ENCODE measurements at places on chromosomes 1 and 21.

GRCh38 chr1:36224537-36225282 lies 467 bp downstream of the THRAP3 start:
- DNase-seq = peak; percentile 21

DNA sequence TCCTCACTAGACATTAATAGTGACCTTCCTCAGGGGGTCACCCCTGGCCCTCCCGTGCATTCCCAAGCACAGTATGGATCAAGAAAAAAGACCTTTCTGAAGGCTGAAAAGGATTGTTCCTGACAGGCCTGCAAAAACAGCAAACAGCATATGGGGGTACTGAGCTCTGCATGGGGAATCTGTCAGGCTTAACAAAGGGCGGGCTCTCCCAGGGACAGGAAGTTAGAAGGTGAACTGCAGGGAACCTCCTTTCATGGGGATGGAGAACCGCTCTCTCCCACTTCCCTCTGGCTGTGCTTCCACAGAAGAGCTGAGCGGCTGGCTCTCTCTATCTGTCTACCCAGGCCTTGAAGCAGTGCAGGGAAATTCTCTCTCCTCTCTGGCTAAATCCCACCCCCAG lies 91.7 kb downstream of the DTL start:
- DNase-seq = no peak

DNA sequence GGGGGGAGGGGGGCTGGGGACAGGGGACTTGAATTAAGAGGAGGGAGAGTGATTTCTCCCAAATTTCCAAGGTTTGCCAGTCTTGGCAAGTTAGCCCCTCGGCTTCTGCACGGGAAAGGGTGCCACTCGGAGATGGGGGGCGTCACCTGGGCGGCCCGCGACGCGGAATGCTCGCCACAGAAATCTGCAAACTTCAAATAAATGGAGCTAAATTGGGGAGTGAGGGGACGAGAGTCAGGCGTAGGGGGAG lies 885 bp upstream of the SSBP3 start:
- no peak for DNase-seq

GRCh38 chr1:4464478-4464877 lies 189.9 kb upstream of the AJAP1 start:
- no peak for DNase-seq

DNA sequence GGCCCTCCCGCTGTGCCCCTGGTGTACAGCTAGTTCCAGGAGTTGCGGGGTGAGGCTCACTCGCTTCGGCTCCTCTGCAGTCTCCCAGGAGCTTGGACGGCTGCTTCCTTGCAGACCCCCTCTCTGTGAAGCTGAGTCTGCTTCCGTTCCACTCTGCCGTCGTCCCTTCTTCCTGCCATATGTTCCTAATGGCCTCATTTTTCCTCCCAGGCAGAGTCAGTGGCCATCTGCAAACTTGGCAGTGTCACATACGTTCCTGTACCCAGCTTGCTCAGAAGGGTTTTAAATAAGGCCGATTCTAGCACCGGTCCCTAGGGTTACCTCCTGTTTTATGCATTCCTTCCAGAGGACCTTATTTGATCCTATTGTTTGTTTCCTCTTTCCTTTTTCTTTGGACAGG lies 21.3 kb downstream of the ACTL8 start:
- DNase-seq = no peak

DNA sequence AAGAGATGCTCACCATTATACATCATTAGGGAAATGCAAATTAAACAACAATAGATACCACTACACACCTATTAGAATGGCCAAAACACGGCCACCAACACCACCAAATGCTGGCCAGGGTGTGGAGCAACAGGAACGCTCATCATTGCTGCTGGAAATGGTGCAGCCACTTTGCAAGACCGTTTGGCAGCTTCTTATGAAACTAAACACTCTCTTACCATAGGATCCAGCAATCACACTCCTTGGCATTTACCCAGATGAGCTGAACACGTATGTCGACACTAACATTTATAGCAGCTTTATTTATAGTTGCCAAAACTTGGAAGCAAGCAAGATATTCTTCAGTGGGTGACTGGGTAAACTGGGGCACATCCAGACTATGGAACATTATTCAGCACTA lies 28.9 kb upstream of the ADARB1 start:
- no peak for DNase-seq

DNA sequence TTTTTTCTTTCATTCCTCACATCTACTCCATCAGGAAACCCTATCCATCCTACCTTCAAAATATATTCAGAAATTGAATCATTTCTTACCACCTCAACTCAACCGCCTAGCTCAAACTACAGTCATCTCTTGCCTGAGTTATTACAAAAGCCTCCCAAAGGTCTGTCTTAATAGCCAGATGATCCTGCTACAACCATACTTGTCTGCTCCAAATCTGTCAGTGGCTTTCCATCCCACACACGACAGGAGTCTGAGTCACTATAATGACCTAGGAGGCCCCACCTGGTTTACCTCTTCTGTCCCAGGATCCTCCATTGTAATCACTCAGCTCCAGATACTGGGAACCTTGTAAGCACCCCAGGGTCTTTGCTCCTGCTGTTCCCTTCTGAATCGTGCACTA lies 37.1 kb upstream of the IL12RB2 start:
- DNase-seq = no peak

- DNase-seq = no peak
Observed at GRCh38 chr1:113821916-113822315, 9.6 kb upstream of the RSBN1 start.

DNA sequence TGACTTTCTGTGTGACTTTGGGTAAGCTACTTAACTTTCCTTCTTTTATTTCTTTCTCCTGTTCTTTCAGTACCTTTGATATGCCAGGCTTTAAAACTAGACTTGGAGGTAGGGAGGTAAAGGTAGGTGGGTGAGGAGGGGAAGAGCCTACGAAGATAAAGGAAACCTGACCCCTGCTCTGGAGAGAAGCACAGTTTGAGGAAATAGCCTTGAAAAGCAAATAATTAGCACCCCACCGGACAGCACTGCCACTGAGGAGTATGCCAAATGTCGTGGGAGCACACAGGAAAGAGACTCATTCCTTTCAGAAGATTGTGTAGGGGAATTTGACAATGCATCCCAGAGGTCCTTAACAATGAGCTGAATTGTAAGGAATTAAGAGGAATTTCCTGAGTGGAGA lies 65.2 kb upstream of the SPAG17 start:
- no peak for DNase-seq

DNA sequence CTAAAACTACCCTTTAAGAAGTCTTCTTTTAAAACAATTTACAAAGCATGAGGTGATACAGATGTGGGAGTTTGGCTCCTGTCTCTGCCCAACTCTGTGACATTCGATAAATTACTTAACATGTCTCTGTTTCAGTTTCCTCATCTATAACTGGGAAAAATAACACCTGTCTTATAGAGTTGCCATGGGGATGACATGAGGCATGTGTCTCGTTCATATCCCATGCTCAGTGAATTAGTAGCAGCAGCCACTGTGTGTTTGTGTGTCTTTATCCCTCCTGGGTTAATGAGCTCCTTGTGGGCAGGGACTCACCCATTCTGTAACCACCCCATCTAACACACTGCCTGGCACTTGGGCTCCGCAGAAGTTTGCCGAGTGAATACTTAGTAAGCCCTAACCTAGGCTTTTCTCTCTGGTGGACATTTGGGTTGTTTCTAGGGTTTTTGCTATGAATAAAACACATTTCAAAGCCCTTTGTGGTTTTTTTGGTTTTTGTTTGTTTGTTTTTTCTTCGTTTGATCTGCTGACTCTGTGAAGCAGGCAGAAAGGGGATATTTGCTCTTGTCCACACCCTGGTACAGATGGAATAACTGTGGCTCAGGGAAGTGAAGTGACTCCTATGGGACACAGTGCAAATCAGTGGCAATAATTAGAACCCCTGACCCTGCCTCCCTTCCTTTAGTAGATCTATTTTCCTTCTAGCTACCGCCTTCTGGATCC lies 797 bp upstream of the KCNJ9 start:
- DNase-seq = peak; percentile 16

DNA sequence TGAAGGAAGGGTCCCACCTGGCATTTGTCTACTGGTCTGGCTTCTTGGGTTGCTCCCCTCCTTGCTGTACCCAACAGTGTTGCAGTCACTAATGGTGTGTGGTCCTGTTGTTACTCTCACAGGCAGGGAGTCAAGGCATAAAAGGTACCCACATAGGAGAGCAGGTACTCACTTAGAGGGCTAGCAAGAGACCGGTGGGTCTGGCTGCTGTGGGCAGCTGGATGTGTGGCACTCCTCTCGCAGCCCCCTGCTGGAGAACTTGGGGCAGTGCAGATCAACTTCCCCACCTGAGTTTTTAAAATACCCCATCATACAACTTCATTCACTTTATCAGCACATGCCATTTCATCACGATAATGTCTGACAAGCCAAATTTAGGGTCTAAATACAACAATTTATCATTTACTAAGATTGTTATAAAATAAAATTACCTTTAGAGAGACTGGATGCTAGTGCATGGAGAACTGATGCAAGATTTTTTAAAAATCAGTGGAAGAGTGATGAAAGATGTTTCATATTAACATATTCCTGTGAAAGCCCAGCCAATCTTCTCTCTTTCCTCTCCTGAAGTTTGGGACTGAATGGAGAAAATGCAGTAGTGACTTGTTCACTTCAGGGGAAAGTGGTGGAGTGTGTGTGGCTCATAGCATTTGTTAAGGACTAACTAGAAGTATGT lies 42.8 kb downstream of the ACP6 start:
- DNase-seq = peak; percentile 58

DNA sequence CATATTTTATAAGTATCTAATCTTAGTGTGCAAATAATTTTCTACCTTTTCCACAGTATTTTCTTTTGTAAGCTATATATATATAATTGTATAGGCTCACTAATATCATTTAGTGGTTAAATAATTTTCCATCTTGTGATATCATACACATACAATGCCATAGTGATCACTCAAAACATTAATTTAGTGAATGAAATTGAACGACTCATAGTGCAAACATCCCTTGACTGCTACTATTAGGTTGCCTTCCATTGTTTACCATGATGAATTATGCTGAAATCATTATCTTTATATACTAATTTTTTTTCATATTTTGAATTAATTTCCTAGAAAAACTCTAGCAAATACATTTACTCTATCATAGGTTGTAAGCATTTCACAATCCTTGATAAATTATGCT lies 127.1 kb downstream of the PCNX2 start:
- no peak for DNase-seq

- no peak for DNase-seq
Observed at GRCh38 chr1:201430776-201431175, 9.2 kb upstream of the TNNI1 start.

- DNase-seq = no peak
Observed at GRCh38 chr1:87980494-87980893, 651.8 kb downstream of the LMO4 start.

GRCh38 chr1:106680776-106681344 lies 375.6 kb upstream of the PRMT6 start:
- no peak for DNase-seq

GRCh38 chr21:29104239-29104708 lies 26.2 kb upstream of the MAP3K7CL start:
- no peak for DNase-seq

- no peak for DNase-seq
Observed at GRCh38 chr21:44394733-44395132, 41.3 kb downstream of the TRPM2 start.

All from NCI-H748 treated with DMSO at 0.1 percent for 48 hours (cell line).